ENCODE measurements at places on chromosomes 1 and 21.

GRCh38 chr21:46057111-46057709 is 40.7 kb upstream of the COL6A2 start:
- H3K27ac ChIP-seq = no peak overlapping the region
- H3K4me3 ChIP-seq = no peak overlapping the region
- no peaks in the 10 kb centered on the region for H3K36me3 ChIP-seq
- no peaks in the 10 kb centered on the region for H3K4me1 ChIP-seq
- peaks cover 3% of the 10 kb centered on the region for H3K27me3 ChIP-seq

GRCh38 chr1:207076181-207076955 is 12.3 kb upstream of the C4BPB start:
- DNase-seq = no peak
- H3K4me3 ChIP-seq = no peak overlapping the region
- no peaks in the 10 kb centered on the region for H3K36me3 ChIP-seq
- peaks cover 3% of the 10 kb centered on the region for H3K4me1 ChIP-seq
- no peak overlapping the region for H3K27ac ChIP-seq
- no peaks in the 10 kb centered on the region for H3K27me3 ChIP-seq

DNA sequence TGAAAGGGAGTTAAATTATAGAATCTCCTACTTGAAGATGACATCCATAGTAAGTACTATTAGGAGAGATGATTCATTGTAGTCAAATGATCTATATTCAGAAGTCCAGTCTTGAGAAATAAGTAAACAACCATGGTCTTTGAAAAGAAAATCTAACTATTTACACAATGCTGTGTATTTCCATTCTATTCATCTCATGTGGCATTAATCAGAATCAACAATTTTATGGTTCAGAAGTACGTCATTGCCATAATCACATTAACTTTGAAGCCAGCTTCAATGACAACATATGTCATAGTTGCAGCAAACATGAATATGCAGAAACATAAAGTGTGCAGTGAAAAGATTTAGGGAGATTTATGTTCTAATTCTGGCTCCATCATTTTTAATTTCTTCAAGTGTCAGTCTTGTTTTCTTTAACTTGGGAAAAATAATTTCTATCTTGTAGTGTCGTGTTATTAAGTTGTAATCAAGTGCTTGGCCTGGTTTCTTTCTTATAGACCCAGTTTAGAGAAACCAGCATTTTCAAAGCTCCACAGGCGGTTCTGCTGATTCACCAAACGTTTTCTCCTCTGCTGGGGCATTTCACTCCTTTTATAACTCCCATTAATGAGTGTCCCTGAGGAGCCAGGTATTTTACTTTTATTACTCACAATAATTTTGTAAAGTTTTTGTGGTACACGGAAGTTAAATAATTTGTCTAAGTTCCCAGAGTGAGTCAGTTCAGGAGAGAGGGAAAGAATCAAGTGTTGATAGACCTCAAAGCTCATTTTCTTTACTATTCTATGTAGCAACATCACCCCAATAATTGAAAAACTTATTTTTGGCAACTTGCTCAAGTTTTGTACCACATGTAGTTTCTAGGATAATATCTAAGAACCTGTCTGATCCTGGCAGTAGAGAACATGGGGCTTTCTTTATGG is 35.9 kb upstream of the PTGS2 start:
- DNase-seq = no peak
- no peaks in the 10 kb centered on the region for H3K36me3 ChIP-seq
- H3K4me3 ChIP-seq = no peak overlapping the region
- H3K27me3 ChIP-seq = no peaks in the 10 kb centered on the region
- no peaks in the 10 kb centered on the region for H3K4me1 ChIP-seq

- no peaks in the 10 kb centered on the region for H3K36me3 ChIP-seq
- DNase-seq = no peak
- H3K27me3 ChIP-seq = peaks cover 20% of the 10 kb centered on the region
- H3K4me3 ChIP-seq = no peak overlapping the region
- no peak overlapping the region for H3K27ac ChIP-seq
Observed at GRCh38 chr21:45634511-45635183, 8.9 kb upstream of the PCBP3 start.

GRCh38 chr1:9319789-9320519 is 27.3 kb downstream of the SPSB1 start:
- DNase-seq = no peak
- peaks cover 6% of the 10 kb centered on the region for H3K27me3 ChIP-seq
- H3K4me1 ChIP-seq = peaks cover 19% of the 10 kb centered on the region
- H3K36me3 ChIP-seq = no peaks in the 10 kb centered on the region

DNA sequence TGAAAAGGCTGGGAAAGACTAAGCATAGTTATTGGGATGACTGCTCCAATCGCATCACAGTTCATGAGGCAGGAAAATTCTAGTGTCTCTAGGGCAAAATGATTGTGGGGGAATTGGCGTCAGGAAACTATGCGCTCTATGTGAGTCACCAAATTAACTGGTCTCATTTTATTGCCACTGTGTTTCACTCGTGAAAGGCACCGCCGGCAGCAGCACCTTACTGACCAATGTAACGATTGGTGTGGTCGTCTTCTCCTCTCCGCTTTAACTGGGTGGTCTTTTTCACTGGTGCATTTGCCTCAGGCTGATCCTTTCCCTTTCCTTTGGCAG is 83.5 kb downstream of the SPAG17 start:
- H3K4me3 ChIP-seq = no peak overlapping the region
- no peaks in the 10 kb centered on the region for H3K27me3 ChIP-seq
- H3K27ac ChIP-seq = no peak overlapping the region
- peaks cover 8% of the 10 kb centered on the region for H3K4me1 ChIP-seq

DNA sequence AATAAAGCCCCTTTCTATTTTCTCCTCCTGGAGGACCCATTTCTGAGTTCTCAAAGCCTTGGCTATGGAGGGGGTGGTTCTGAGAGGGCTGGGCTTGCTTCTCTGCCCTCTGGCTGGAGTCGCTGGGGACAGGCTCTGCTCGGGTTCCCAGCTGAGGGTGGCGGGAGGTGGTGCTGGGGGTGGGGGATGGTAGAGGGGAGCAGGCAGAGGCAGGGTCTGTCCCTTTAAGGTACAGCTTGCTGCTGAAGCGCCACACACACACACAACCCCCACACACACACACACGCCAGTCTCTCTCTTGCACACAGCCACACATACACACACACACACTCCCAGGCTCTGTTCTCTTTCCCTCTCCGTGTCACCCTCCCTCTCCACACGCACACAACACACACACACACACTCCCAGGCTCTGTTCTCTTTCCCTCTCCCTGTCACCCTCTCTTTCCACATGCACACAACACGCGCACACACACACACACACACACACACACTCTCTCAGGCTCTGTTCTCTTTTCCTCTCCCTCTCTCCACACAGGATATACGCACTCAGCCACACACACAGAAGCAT is 69.8 kb upstream of the SSBP3 start:
- H3K4me3 ChIP-seq = peak overlapping the region; percentile 24
- DNase-seq = no peak
- H3K36me3 ChIP-seq = no peaks in the 10 kb centered on the region
- H3K4me1 ChIP-seq = peaks cover 39% of the 10 kb centered on the region

- no peaks in the 10 kb centered on the region for H3K36me3 ChIP-seq
- H3K27ac ChIP-seq = no peak overlapping the region
- DNase-seq = no peak
Observed at GRCh38 chr1:159068886-159069285, 7.7 kb downstream of the AIM2 start.

DNA sequence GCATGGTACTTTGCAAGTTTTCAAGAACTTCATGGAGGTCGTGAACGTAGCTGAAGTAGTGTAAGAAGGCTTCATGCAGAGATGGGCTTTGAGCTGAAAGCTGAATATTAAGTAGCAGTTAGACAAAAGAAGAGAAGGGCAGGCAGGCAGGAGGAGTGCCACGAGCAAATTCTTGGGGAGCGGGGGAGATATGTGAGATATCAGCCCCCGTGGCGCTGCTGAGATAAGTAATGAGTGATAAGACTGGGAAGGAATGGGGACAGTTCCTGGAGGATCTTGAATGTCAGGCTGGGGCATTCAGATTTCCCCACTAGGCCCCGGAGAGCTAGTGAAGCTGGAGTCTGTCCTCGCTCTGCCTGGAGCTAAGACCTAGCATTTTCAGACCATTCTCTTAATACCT is 27.9 kb upstream of the KIRREL1 start:
- H3K36me3 ChIP-seq = no peaks in the 10 kb centered on the region
- peaks cover 3% of the 10 kb centered on the region for H3K27me3 ChIP-seq
- H3K4me1 ChIP-seq = peaks cover 25% of the 10 kb centered on the region
- DNase-seq = no peak
- no peak overlapping the region for H3K4me3 ChIP-seq

DNA sequence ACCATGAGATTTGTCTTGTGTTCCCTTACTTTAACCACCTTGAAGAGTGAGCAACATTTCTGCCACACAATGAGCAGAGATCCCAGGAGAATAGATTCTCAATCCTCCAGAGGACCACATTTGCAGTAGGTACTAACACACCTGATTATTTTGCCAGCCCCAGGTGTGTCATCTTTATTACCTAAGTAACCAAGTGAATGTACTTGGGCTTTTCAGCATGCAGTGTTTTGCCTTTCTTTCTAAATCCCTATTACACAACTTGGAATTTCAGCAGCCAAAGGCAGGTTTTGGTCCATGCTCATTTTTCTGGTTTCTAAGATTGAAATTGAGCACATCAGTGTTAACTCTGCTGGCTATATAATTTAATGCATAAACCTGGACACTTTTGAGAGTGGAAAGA is 43.2 kb upstream of the ST6GALNAC5 start:
- DNase-seq = no peak
- no peak overlapping the region for H3K4me3 ChIP-seq
- no peak overlapping the region for H3K27ac ChIP-seq
- peaks cover 3% of the 10 kb centered on the region for H3K27me3 ChIP-seq
- H3K36me3 ChIP-seq = no peaks in the 10 kb centered on the region
- peaks cover 4% of the 10 kb centered on the region for H3K4me1 ChIP-seq
